Activated CD8-positive, alpha-beta memory T cell treated with anti-CD3 and anti-CD28 coated beads for 1 hour (primary cell): ENCODE measurements at places on chromosomes 7 and 10.

DNA sequence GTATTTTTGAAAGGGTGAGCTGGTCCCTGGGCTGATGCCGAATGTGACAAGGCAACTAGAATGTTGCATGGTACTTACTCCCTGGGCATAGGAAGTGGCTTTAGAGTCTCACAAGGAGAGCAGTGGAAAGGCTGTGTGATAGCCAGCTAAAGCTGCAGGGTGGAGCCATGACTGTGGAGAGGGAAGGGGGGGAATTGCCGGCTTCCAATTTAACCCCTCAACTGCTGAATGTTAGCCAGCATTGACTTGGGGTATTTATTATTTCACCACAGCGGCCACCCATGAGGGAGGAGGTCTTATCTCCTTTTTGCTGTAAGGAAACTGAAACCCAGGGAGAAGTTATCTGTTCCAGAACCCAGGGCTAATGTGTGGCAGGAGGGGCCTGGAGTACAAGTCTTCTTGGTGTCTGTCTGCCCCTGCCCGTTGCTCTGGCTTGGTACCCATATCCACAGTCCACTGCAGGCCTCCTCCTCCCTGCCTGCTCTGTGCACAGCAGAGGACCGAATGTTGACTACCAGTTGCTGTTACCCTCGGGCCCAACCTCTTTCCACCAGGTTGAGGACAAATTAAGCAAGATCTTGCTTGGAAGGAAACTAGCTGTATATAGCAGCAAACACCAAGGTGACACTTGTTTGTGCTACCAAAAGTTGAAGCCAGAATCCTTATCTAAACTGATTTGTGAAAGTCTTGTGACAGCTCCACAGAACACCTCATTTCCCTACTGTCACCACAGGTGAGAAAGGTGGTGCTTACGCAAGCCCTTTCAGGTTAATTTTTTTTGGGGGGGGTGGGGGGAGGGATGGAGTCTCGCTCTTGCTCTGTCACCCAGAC is 37.6 kb downstream of the WBP1L start:
- no peak for DNase-seq

- no peak for DNase-seq
These were observed 54.8 kb downstream of the EVX1 start for GRCh38 chr7:27297356-27297755.

DNA sequence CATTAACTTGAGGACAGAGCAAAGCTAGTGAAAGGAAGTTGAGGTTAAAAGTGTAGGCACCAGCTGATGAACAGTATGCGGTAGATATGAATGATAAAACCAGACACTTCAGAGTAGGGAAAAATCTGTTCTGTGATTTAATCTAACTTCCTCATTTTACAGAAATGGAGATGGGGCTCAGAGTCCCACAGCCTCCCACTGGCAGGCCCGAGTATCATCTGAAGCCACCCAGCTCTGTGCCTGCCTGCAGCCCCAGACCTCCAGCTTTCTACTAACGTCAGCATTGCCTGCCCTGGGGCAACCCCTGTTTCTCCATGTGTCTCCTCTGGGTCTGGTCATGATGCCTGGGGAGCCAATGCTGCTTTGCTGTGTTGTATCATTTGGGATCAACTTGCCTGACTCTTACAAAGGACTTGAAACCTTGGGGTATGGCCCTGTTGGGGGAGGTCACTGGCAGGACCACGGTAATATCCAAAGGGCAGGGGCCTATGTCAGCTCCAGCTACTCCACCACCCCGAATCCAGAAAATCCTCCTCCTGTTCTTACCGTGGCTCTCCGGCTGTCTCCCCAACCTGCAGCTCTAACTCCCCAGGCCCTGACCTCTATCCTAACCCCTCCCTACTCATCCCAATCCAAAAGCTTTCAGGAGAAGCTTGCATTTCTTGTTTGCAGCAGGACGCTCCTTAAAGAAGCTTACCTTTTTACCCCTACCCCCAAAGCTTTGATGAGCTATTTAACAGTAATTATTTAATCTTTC is 56.2 kb upstream of the NPY start:
- no peak for DNase-seq

DNA sequence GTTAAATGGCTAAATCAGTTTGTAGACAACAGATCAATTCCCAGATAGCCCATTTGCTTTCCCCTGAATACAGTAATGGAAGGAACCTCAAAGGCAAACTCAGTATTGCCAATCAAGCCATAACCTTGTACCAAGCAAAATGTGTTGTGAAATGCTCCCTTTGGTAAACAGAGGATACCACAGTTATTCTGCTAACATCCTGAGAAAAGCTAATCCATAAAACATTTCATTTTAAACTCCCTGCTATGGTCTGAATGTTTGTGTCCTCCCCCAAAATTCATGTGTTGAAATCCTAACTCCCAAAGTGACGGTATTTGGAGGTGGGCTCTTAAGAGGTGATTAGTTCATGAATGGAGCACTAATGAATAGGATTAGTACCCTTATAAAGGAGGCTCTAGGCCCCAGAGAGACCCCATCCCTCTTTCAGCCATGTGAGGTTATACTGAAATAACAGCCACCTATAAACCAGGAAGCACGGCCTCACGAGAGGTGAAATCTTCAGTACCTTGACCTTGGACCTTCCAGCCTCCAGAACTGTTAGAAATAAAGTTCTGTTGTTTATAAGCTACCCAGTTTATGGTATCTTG is 89.3 kb upstream of the RNF148 start:
- DNase-seq = no peak

DNA sequence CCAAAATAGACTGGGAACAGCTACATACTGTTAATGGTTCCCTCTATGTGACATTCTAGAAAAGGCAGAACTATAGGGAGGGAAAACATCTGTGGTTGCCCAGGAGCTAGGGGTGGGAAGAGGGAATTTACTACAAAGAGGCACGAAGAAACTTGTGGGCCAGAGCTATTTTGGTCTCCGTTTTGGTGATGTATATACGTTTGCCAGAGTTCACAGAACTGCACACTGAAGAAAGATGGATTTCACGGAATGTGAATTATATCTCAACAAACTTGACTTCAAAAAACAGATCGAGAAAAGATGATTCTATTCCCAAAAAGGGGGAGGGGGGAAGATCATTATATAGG is 386 bp upstream of the AS3MT start:
- DNase-seq = no peak

- no peak for DNase-seq
These were observed 37.6 kb downstream of the TNPO3 start for GRCh38 chr7:129017264-129017663.

DNA sequence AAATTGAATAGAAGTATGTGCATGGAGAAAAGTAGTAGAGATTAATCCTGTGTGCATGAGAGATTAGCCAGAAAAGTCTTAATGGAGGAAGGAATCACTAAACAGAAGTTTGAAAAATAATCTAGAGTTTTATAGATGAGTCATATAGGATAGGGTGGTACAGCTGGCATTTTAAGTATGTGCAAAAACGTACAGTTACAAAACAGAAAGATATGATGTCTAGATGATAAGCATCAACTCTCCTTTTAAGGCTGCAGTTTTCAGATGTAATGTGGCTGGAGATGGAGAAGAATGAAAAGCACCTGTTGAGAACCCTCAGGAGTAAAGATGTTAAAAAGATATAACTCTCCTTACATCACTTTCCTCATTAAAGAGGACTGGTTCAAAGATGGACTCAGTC is 271.3 kb downstream of the STK31 start:
- no peak for DNase-seq

- DNase-seq = no peak
These were observed 451.4 kb downstream of the SUGCT start for GRCh38 chr7:40586197-40586596.

GRCh38 chr7:7138897-7139296 is 43.4 kb upstream of the C1GALT1 start:
- DNase-seq = no peak
